Islet precursor cell (in vitro differentiated cells): ENCODE measurements at places on chromosomes 6 and 20.

DNA sequence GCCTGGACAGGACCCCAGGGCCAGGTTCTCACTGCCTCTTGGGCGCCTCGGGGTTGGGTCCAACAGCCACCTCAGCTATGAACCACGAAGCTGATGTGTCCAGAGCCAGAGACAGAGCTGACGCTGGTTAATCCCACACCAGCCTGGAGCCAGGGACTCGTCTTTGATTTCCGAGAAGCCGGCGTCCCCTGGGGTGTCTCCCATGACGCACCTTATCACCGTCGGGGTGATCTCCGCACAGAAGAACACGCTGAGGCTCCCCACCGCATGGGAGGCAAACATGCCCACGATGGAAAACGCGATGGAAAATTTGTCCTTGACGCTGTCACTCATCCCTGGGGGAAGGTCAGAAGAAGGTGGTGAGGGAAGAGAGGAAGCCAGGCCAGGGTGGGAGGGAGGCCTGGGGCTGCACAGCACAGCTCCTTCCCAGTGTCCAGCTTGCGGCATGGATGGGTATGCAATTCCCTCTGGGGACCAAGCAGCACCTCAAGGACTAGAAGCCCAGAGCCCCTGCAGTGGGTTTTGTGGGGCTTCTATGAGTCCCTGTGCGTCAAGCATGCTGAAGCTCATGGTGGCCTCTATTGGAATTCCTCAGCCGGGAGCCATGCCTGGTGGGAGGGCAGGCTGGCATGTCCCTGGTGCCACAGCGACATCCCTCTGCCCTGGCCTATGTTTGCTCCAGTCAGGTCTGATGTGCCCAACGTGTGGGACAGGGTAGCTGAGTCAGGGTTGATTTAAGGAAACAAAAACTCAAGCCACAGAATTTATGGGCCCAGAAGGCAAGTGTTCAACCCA is 25.1 kb downstream of the PSMG4 start:
- no peak for DNase-seq

DNA sequence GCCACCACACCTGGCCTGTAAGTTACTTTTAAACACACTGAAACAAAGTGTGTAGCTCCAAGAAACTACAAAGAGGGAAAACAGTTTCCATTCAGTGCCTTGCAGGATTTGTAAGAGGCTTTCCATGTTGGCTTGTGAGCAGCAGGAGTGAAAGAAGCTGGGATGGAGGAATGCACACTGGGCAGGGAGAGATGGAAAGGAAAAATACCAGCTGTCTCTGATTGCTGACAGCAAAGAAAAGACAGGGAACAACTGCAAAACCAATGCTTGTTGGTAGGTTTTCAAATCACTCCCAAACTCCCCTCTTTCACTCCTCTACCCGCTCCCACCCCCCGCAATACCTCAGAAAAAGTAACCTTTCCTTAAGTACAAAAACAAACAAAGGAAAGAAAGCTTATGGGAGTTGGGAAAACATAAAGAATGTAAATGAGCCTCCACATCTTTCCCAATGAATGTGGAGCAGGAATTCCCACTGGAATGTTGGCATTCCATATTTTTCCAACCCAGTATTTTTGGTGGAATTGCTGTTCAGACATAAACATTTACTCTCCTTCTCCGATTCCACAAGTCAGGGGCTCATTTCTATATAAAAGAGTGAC is 166.1 kb downstream of the THBS2 start:
- no peak for DNase-seq

DNA sequence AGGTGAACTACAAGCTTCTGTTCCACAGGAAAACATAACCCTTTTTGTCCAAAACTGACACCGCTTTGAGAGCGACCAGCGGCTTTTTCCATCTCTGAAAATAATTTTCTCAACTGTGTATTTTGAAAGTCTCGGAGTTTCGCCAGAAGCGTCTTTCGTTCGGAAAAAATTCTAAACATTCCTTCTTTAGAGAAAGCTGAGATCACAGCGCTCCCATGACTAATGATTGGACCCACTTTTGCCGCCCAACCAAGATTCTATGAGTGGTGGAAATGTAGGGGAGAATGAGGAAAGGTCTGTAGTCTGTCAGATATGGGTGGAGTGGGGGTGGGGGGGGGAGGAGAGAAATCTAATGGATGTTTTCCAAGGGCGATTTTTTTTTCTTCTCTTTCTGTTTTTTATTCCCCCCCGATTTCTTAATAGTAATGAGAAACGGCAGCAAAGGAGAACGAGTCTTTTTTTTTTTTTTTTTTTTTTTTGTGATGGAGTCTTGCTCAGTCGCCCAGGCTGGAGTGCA is 189.3 kb downstream of the TRIM27 start:
- no peak for DNase-seq

GRCh38 chr6:100152201-100152600 is 158.2 kb upstream of the MCHR2 start:
- no peak for DNase-seq
